ENCODE measurements at places on chromosomes 7 and 10. TPM values are rescaled to one million over a fixed set of nuclear protein-coding genes. Genes with fewer than 3 reads are reported as not detected.

FGF8 gene
- not detected for total RNA-seq

SUN3 gene
- not detected for total RNA-seq

FRMPD2 gene
- total RNA-seq: 0.17 TPM

EPO gene
- total RNA-seq: not detected

FAM180A gene
- not detected for total RNA-seq

POLR1F gene
- 28.2 TPM for total RNA-seq

GNAI1 gene
- 1.1 TPM for total RNA-seq

DOCK4 gene
- 0.57 TPM for total RNA-seq

DNA sequence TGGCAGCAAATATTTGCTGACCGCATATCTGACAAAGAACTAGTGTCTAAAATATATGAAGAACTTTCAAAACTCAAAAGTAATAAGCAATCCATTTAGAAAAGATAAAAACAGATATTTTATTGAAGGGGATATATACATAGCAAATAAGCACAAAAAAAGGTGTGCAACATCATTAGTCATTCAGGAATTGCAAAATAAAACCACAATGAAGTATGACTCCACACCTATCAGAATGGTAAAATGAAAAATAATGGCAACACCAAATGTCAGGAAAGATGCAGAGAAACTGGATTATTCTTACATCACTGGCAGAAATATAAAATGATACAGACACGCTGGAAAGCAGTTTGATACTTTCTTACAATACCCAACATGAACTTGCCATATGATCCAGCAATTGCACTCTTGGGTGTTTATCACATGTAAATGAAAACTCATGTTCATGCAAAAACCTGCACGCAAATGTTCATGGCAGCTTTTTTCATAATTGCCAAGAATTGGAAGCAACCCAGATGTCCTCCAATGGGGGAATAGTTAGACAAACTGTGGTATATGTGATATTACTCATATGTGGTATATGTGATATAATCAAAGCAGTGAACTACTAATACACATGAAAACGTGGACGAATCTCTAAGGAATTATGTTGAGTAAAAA, 645.5 kb downstream of the GRID1 start:
- no peak for DNase-seq

GRCh38 chr10:129122846-129123245, 344.2 kb upstream of the MGMT start:
- no peak for DNase-seq

- no peak for DNase-seq
These were observed 177.3 kb downstream of the KMT2E start for GRCh38 chr7:105191331-105191730.

- no peak for DNase-seq
These were observed 28.2 kb upstream of the TPST1 start for GRCh38 chr7:66176914-66177313.

GRCh38 chr7:26090927-26091519, 61.0 kb upstream of the NFE2L3 start:
- no peak for DNase-seq

DNA sequence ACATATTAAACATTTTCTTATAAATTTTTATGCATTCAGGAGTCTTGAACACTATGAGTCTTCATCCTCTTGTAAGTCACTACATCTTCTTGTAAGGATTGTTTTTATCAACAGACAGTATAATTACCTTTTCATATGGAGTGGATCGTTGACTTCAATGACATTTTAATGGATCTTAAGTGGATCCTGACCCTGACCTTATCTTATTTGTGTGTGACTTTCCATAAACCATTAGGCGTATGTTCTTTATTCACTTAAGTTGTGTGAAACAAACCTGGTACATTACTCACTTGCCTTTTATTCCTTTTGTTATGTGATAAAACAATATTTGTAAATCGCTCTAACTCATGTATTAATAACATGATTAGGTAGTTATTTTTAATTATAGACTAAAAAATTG, 18.5 kb upstream of the SEMA3C start:
- no peak for DNase-seq

GRCh38 chr10:21184984-21185383, 287.9 kb upstream of the NEBL start:
- DNase-seq: no peak

- DNase-seq: no peak
These were observed 749.1 kb upstream of the SORCS1 start for GRCh38 chr10:107913317-107914294.

DNA sequence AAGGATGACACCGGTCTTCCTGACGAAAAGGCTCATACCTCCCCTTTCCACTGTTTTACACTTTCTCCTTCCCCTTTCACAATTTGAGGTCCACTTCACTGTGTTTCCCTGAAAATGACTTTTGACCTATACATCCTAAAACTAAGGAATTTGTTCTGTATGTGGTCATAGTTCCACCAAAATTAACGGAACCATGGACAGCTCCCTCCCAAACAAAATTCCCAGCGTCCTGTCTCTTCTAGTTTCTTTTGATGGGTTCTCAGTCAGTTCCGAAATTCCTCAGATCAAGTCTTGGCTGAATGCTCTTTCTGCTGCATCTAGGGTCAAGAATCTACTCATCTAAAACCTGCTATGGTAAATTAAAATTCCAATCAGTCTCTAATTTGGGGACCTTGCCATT, 1191.9 kb downstream of the CNTNAP2 start:
- DNase-seq: no peak

GRCh38 chr7:150946421-150947240, 31.5 kb downstream of the KCNH2 start:
- no peak for DNase-seq

DNA sequence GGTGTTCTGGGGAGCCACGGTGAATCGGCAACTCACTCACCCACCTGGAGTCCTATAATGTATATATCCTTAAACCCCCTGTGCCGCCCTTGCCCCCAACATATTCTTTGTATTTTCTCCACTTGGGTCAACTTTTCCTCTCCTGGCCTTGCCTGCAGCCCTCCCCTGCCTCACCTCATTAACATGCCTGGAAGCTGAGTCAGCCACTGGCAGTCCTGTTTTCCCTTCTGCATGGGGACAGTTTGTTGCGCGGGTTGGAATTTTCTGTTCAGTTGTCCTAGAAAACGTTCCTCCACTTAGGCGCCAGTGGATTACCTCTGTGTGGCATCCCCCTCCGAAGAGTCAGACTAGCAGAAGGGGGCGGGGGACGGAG, 97.4 kb downstream of the C10orf105 start:
- no peak for DNase-seq

GRCh38 chr7:96308253-96308949, 13.5 kb downstream of the SLC25A13 start:
- DNase-seq: no peak

DNA sequence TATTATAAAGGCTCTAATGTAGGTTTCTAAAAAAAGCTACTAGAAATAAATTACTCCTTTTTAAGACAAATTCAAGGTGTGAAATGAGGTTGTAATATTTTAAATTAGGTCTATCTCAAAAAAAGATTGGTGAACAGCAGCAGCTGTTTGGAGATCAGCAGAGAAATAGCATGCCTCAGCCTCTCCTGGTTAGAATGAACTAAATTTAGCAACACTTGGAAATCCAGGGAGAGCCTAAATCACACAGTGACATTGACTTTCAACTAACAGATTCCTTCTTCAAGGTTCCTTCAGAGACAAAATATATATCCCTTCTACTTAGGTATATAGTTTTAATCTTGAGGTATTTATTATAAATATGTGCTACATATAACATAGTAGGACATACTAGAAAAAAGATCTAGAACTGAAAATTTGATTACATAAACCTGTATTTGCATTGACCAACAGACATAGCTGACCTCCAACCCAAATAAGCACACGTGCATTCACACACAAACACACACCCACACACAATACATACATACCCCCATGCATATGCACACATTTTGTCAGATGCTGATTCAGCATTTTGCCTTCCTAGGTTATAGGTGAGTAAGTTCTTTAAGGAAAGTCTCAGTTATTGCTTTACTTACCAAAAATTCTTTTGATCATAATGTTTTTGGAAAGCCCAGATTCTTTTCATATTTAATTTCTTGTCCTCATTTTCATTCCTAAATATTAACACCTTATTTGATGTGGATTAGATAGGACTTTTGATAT, 47.3 kb downstream of the DGKB start:
- DNase-seq: no peak

DNA sequence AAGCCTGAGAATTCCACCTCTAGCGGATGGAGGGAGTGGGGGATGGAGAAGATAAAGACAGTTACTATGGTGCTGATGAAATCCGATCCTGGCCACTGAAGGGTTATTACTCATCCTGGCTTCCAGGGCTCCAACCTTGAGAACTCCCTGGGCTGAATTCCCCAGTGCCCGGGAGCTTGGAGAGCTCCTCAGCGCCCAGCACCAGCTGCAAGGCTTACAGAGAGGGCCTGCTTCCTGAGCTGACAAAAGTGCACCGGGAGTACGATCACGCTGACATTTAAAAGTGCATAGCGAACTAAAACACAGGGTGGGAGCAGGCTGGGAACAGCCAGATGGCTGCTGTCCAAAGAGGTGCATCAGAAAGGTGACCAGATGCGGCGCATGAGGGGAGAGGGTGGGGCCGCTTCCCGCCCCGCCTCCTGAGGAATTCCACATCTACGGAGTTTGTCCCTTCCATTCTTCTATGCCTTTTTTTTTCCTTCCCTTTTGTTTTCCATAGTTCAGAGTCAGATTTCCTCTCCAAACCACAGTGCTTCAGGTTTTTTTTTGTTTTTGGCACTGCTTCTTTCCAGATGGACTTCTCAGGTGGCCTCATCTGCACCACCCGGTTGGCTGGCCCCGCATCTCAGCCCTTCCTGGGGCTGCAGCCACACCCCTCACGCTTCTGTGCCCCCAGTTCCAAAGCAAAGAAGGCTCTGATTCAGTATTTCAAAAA, 62.4 kb upstream of the MKRN1 start:
- no peak for DNase-seq

- DNase-seq: no peak
These were observed 899.1 kb upstream of the AUTS2 start for GRCh38 chr7:68699090-68699711.

- no peak for DNase-seq
These were observed 29.0 kb downstream of the MRC1 start for GRCh38 chr10:17838080-17838648.

DNA sequence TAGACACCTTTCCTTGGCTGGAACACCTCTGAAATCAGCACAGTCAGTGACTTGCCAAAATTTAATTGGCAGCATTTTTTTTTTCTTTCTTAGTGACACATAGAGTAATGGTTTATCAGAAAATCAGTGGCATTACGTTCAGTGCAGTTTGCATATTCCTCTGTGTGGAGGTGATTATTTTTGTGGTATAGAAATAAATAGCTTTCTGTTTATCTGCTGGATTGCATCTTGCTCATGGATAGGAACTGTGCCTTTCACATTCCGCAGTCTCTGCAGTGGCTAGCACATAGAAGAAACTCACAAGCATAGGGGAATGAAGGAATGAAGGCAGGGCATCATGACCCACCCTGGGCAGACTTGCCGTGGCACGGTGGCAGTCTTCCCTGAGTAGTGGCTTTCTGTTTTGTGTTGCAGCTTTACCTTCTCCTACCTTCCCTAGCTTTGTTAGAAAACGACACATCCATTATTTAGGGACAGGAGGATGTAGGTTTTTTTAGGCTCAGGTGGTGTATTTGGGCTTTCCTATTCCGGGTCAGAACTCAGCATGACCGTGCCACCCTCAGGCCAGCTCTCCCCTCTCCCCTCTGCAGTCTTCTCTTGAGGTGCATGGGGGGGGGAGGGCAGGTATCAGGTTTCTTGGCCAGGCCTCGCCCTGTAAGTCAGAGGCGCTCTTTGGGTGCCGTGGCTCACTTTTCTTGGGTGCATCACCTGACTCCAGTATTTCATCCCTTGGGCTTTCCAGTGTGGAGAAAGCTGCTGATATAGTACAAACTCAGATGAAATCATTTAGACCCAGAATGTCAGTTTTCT, 112.5 kb upstream of the GJD4 start:
- DNase-seq: no peak

GRCh38 chr10:127935071-127935561, 28.2 kb downstream of the PTPRE start:
- DNase-seq: no peak

- DNase-seq: no peak
These were observed 21.4 kb downstream of the DENND2A start for GRCh38 chr7:140619176-140619575.
